Erythroblast (primary cell): ENCODE measurements at places on chromosomes 12 and 14.

DNA sequence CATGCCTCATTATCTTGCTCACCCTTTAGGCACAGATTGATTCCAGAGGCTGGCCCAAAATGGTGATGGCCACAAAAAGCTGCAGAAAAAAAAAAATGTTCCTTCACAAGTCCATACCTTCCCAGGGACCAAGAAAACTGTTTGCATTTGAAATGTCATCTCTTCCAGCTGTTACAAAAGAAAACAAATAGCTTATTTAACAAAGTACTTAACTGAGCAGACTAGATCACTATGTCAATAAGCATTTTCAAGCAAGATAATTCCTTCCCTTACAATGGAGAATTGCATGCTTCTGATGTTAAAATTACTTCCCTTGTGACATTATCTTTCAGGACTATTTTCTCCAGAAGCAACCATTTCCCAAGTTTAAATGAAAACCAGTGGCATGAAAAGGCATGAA is 377.9 kb upstream of the KITLG start:
- DNase-seq = no peak

DNA sequence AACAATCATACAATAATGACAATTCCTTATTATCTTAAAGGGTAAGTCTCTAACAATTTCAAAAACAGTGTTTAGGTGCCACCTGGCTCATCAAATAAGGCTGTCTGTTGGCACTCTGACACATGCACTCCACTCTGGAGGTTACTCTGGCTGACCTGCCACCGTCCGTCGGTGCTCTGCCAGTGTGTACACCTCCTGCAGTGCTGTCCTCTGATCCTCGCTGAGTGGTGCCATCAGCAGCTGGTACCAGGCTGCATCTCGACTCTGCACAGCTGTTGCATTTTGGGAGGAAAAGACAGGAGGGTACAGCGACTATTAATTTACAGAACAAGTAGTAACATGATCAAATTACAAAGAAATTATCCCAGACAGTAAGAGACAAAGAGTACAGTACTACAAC is 63.9 kb downstream of the IPO8 start:
- DNase-seq = no peak

DNA sequence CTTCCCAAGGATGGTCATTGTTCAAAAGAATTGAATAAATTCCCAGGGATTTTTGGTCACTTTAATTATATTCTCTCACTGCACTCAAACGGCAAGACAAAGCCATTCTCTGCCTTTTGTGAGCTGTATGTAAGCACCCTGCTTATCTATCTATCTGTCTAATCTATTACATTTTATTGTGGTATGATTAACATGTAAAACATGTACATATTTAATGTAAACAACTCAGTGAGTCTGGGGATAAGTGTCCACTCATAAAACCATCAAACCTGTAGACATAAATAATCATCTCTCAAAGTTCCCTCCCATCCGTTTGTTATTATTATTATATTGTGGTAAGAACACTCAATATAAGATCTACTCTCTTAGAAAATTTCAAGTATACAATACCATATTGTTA is 167.1 kb downstream of the CAND1 start:
- DNase-seq = no peak

DNA sequence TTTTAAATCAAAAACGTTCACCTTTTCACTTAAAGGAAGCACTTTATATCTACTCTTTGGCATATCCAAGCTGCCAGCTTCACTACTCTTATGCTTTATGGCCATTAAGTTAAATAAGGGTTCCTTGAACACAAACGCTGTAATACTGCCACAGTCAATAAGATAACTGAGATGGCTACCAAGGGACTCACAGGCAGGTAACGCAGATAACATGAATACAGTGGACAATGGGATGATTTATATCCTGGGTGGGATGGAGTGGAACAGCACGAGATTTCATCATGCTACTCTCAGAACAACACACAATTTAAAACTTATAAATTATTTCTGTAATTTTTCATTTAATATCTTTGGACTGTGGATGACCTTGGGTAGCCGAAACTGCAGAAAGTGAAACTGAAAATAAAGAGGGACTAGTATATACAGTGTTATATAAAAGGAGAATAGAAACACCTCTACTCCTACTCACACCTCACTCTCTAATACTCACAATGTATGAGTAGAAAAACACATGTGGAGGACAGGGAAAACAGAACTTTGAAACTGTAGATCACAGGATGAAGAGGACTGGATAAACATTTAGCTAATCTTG is 367.3 kb downstream of the C12orf50 start:
- no peak for DNase-seq

- no peak for DNase-seq
Measured at GRCh38 chr12:79997096-79997791, 62.3 kb upstream of the PPP1R12A start.

- DNase-seq = no peak
Measured at GRCh38 chr12:131051155-131051473, 97.4 kb downstream of the ADGRD1 start.

DNA sequence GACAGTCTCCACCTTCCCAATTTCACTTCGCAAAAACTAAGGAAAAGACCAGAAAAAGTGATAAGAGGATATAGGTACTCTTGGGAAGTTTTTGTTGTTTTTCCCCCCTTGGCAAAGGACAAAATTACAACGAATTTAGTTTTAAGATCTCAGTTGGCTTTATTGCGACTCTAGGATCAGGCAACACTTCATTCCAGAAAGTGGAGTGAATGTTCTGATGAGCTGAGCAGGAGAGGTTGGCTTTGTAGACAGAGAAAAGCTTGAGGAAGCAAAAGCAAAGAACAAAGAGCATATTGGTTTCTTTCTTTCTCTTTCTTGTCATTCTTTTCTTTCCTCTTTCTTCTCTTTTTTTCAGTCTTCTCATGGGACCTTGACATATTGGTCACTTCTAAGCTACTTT is 640 bp upstream of the ZFYVE1 start:
- no peak for DNase-seq

- no peak for DNase-seq
Measured at GRCh38 chr12:125083072-125083471, 17.8 kb downstream of the AACS start.

DNA sequence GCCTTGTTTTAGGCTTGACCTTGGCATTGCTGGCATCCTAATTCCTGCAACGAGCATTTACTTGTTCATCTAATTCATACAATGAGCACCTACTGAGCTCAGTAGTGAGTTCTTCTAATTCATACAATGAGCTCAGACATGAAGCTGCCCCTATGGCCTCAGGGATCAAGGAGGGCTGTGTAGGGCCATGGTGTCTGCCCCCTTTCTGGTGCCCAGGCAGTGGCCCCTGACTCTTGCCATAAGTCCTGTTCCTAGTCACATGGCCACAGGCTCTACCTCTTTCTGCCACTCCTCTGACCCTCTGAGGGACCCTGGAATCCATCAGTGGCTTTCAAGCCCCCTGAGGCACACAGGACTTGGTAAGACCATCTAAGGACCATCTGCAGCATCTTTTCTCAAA is 148.8 kb downstream of the ZFP36L1 start:
- DNase-seq = no peak

GRCh38 chr14:54651649-54652048 is 84.7 kb downstream of the SAMD4A start:
- no peak for DNase-seq

GRCh38 chr12:27657296-27657695 is 39.0 kb upstream of the REP15 start:
- DNase-seq = no peak

DNA sequence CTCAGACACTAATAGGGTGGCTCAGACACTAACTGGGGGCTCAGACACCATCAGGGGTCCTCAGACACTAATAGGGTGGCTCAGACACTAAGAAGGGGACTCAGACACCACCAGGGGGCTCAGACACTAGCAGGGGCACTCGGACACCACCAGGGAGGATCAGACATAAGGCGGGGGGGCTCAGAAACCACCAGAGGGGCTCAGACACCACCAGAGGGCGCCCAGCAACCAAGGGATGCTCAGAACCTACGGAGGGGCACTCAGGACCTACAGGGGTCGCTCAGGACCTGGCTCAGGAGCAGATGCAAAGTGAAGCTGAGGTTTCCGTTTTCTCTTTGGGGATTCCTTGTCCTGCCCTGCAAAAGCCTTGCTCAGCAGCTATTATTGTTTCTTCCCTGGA is 448.5 kb downstream of the TMEM121 start:
- peak; percentile 47 for DNase-seq

DNA sequence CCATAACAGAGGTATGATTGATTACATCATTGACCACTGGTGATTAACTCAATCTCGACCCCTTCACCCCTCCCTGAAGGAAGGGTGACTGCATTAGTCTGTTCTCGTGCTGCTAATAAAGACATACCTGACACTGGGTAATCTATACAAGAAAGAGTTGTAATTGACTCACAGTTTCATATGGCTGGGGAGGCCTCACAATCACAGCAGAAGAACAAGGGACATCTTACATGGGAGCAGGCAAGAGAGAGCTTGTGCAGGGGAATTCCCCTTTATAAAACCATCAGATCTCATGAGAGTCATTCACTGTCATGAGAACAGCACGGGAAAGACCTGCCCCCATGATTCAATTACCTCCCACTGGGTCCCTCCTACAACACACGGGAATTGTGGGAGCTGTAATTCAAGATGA is 55.9 kb upstream of the TMCC3 start:
- DNase-seq = no peak

GRCh38 chr14:90213099-90213748 is 43.1 kb upstream of the PSMC1 start:
- no peak for DNase-seq

DNA sequence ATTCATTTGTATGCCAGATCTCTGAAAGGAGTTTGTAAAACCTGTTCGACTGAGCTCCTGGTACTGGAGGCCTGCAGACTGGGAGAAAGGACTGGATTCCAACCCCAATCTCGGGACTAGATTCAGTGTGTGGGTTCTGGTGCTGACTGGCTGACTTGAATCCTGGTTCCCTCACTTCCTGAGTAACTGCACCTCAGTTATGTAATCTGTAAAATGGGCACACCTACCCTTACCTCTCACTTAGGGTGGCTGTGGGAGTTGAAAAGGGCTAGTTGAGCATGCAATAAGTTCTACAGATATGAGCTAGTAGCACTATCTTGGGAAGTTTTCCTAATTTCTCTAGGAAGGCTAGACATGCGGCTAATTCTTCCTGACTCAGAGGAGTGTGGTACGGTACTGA is 621.3 kb upstream of the TBX3 start:
- DNase-seq = no peak

GRCh38 chr12:100564905-100565467 is 8.5 kb upstream of the GAS2L3 start:
- DNase-seq = no peak

DNA sequence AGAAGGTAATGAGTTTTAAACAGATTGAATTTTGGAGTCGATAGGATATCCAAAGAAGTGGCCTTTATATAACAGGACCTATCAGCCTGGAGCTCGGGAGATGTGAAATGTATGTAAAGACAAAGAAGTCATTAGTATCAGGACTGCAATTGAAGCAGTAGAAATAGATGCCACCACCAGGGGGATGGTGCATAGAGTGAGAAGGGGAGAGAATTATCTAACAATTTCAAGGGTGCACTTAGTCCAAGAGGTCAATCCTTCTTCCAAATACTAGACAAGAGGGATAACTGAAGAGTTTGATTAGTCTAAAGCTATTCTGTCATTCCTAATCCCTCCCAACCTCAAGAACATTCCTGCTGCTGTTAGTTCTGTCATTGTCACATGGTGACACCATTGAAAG is 127.8 kb downstream of the CFAP54 start:
- peak; percentile 26 for DNase-seq

- no peak for DNase-seq
Measured at GRCh38 chr12:82931349-82932116, 244.8 kb downstream of the TMTC2 start.

DNA sequence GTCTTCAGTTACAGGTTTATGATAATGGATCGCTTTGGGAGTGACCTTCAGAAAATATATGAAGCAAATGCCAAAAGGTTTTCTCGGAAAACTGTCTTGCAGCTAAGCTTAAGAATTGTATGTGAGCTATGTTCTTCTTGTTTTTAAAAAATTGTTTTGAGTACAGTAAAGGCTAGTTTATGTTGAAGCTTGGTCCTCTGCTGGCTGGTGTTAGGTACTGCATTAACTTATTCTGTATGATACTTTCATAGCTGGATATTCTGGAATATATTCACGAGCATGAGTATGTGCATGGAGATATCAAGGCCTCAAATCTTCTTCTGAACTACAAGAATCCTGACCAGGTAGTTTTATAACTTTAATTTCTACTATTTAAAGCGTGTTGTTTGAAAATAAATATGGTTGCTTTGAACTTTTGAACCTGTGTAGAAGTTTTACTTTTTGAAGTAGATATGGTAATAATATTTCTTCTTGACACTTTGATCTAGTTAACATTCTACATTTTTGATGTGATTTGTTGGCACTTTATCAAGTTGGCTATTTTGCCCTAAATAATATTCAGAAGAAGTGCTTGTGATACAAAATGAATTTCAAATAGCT is 55.7 kb downstream of the VRK1 start:
- DNase-seq = peak; percentile 59

DNA sequence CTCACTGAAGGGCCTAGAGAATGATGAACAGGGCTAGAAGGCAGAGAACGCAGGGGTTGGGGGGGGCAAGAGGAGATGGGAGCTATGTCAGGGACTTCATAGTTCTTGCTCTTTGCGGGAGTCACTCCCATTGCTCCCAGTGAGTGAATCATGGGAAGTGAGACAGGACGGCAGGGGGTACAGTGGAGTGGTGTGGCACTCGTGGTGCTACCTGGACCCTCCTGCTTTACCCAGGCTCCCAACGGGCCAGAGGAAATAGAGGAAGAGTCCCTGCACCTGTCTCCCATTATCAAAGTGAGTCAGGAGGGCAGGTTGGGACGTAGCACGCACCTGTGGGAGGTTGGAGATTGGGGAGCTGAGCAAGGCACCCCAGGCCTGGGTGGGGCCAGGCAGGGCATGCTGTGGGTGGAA is 1.3 kb upstream of the KRT8 start:
- no peak for DNase-seq

DNA sequence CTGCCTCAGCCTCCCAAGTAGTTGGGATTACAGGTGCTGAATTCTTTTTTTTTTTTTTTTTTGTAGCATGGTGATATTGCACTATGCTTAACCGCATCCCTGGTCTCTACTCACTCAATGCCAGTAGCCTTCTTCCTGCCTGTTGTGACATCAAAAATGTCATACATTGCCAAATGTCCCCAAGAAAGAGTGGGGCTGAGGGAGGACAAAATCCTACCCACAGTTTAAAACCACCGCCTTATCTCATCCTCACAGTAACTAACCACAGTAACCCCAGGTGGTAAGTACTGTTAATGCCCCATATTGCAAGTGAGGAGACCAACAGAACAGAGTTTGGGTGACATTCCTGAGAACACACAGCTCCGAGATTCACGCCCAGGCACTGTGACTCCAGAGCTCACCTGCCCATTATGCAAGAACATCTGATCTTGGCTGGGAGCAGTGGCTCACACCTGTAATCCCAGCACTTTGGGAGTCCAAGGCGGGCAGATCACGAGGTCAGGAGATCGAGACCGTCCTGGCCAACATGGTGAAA is 19.6 kb downstream of the MORN3 start:
- peak; percentile 86 for DNase-seq

- no peak for DNase-seq
Measured at GRCh38 chr12:5078423-5078822, 34.7 kb downstream of the KCNA5 start.

- peak; percentile 9 for DNase-seq
Measured at GRCh38 chr14:77980475-77981321, 180.8 kb downstream of the ADCK1 start.

GRCh38 chr12:64583771-64584421 is 26.4 kb upstream of the RASSF3 start:
- no peak for DNase-seq
